ENCODE measurements at places on chromosomes 7 and 10.

DNA sequence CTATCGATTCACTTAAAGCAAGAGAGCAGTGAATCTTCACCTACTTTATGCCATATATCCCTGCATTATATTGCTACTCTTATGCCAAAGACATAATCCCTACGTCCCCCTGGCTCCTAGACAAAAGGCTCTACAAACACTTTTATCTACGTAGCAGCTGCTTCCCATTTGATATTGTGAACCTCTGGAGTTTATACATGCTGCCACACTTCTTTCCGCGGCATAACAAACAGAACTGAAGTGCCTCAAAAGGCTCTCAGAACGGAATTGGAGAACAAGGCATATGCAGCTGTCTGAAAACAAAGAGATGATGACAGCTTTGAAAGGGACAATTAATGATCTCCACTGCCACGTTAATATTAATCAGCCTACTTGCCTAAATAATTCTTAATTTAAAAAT lies 985.6 kb upstream of the LRRN3 start:
- no peak for DNase-seq

GRCh38 chr10:29434111-29434510 lies 145.2 kb downstream of the LYZL1 start:
- DNase-seq, result no peak

DNA sequence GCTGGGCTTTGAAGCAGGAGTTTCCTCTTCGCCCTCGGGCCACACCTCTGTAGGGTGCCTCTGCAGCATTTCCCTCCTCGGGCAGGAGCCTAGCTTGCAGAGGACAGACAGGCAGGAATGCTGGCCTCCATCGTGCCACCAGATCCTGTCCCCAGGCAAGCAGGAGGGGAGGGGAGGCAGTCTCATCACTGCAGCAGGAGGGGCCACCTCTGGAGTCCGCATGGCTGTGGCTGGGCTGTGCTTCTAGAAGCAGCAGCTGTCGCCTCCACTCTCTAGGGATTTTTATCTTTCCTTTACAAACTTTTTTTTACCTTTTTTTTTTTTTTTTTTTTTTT lies 181.4 kb downstream of the CUX1 start:
- no peak for DNase-seq

- DNase-seq, result no peak
Observed at GRCh38 chr10:9449530-9449929, 1395.0 kb downstream of the GATA3 start.

- no peak for DNase-seq
Observed at GRCh38 chr7:9625953-9626352, 1192.5 kb downstream of the NXPH1 start.

GRCh38 chr10:88788924-88789323 lies 13.6 kb upstream of the LIPM start:
- no peak for DNase-seq
